ENCODE measurements at places on chromosomes 4 and X.
A peak's percentile ranks its signal among the peaks of the same experiment; 100 is the strongest.

DNA sequence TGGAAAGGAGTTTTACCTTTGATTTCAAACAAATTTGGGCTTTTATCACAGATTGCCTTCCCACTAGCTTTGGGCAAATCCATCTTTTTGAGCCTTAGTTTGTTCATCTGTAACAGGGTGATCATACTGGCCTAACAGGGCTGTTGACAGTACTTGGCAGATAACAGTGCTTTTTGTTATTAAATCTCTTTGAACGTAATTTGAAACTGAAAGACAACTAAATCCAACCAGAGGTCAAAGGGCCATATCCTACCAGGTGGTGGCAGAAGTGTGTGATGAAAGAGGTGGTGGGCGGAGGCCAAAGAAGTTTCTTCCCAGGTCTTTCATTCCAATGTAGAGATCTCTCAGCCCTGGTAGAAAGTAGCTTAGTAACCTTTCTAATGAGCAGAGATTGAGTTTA, 35.2 kb upstream of the TADA2B start:
- no peaks in the 10 kb centered on the region for H3K4me1 ChIP-seq
- DNase-seq: peak; percentile 12
- peaks cover 17% of the 10 kb centered on the region for H3K36me3 ChIP-seq
- H3K27ac ChIP-seq: no peak overlapping the region
- H3K27me3 ChIP-seq: no peaks in the 10 kb centered on the region
- no peak overlapping the region for H3K4me3 ChIP-seq

DNA sequence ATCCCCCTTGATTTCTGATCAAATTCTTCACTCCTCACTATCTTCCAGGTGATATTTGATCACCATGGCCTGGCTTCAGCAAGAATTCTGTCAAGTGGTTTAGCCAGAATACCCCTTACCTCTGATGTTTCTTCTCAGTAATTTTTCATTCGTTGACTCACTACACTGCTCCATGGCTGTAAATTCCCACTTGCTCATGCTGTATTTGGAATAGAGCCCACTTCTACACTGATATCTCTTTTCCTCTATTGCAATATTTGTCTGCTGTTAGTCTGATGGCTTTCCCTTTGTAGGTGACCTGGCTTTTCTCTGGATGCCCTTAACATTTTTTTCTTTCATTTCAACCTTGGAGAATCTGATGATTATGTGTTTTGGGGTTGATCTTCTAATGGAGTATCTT, 73.9 kb upstream of the DIPK2B start:
- H3K27me3 ChIP-seq: no peaks in the 10 kb centered on the region
- DNase-seq: no peak
- no peak overlapping the region for H3K4me3 ChIP-seq
- no peaks in the 10 kb centered on the region for H3K36me3 ChIP-seq
- H3K4me1 ChIP-seq: no peaks in the 10 kb centered on the region

- no peak overlapping the region for H3K27ac ChIP-seq
- no peak overlapping the region for H3K4me3 ChIP-seq
- no peaks in the 10 kb centered on the region for H3K4me1 ChIP-seq
- no peaks in the 10 kb centered on the region for H3K27me3 ChIP-seq
- no peak for DNase-seq
- H3K36me3 ChIP-seq: no peaks in the 10 kb centered on the region
These were observed 154.6 kb downstream of the ATOH1 start for GRCh38 chr4:93983140-93983539.

DNA sequence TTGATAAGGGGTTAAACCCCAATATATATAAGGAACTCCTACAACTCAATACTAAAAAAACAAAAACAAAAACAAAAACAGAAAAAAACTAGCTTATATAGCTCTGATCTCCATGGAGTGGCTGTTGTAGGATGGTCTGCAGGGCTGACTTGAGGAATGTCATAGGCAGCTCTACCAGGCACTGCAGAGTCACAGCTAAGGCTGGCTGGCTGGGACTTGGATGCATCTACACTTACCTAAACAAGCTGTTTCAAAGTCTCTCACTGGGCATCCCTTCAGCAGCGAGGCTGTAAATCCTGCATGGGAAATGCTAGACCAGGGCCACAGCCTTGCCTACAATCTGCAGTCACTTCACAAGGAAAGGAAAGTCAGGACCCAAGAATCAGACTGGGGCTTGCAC, 61.3 kb downstream of the HOPX start:
- H3K36me3 ChIP-seq: no peaks in the 10 kb centered on the region
- no peak for DNase-seq
- no peaks in the 10 kb centered on the region for H3K27me3 ChIP-seq
- no peaks in the 10 kb centered on the region for H3K4me1 ChIP-seq
- H3K27ac ChIP-seq: no peak overlapping the region

- no peaks in the 10 kb centered on the region for H3K4me1 ChIP-seq
- DNase-seq: no peak
- H3K27me3 ChIP-seq: no peaks in the 10 kb centered on the region
- H3K4me3 ChIP-seq: no peak overlapping the region
- no peak overlapping the region for H3K27ac ChIP-seq
These were observed 118.5 kb downstream of the VSIG4 start for GRCh38 chrX:65921363-65921762.

GRCh38 chrX:44744799-44745198, 99.0 kb upstream of the DUSP21 start:
- no peaks in the 10 kb centered on the region for H3K36me3 ChIP-seq
- no peak for DNase-seq
- H3K27ac ChIP-seq: no peak overlapping the region
- no peaks in the 10 kb centered on the region for H3K27me3 ChIP-seq
- H3K4me1 ChIP-seq: no peaks in the 10 kb centered on the region

DNA sequence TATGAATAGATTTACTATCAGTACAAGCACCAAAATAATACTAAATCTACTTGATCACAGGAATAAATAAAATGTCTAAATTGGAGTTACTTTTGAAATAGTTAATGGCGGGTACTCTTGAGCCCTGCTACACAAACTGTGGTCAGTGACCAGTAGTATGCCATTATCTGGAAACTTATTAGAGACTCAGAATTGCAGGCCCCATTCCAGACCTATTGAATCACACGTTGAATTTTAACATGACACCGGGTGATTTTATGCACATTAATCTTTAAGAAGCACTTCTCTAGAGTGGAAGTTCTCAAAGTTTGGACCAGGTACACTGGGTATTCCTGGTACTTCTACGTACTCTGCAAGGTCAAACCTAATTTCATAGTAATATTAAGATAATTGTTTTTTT, 660.0 kb upstream of the POU3F4 start:
- DNase-seq: no peak
- no peak overlapping the region for H3K27ac ChIP-seq
- H3K4me3 ChIP-seq: no peak overlapping the region
- no peaks in the 10 kb centered on the region for H3K36me3 ChIP-seq

GRCh38 chrX:42463706-42464490, 314.1 kb downstream of the PPP1R2C start:
- no peak for DNase-seq
- no peaks in the 10 kb centered on the region for H3K27me3 ChIP-seq
- H3K4me3 ChIP-seq: no peak overlapping the region
- no peaks in the 10 kb centered on the region for H3K4me1 ChIP-seq

- peaks cover 15% of the 10 kb centered on the region for H3K36me3 ChIP-seq
- no peak overlapping the region for H3K27ac ChIP-seq
- H3K4me1 ChIP-seq: no peaks in the 10 kb centered on the region
- H3K4me3 ChIP-seq: no peak overlapping the region
These were observed 2.7 kb downstream of the UTP14A start for GRCh38 chrX:129908636-129909035.

DNA sequence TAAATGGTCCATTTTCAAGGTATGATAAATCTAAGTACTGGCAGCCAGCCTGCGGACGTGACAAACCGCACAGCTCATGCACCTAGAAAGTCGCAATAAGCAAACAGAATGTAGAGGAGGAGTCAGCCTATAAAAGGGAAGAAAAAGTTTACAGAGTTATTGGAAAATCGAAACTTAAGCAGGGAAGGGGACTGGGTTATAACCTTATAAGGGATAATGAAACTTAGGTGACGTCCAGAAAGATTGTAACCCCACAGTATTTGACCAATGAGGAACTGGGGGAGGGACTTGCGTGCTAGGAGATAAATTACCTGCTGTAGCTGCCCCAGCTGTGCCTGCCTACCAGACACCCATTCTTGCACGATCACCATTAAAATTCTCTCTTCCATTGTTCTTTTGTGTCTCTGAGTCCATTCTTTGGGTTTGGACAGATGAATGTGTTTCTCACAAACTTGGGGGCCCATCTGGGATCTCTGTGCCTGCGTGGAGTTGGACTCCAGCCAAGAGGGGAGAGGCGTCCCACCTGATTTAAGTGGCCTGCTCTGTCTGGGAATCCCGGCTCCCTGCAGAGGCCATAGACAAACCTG, 61.0 kb downstream of the ZCCHC12 start:
- no peak overlapping the region for H3K27ac ChIP-seq
- no peak for DNase-seq
- no peaks in the 10 kb centered on the region for H3K27me3 ChIP-seq
- H3K36me3 ChIP-seq: no peaks in the 10 kb centered on the region
- H3K4me3 ChIP-seq: no peak overlapping the region
- H3K4me1 ChIP-seq: no peaks in the 10 kb centered on the region

GRCh38 chrX:128781506-128781905, 729.3 kb upstream of the ACTRT1 start:
- no peaks in the 10 kb centered on the region for H3K27me3 ChIP-seq
- H3K36me3 ChIP-seq: no peaks in the 10 kb centered on the region
- peak; percentile 12 for DNase-seq
- no peaks in the 10 kb centered on the region for H3K4me1 ChIP-seq

- no peak overlapping the region for H3K27ac ChIP-seq
- no peaks in the 10 kb centered on the region for H3K4me1 ChIP-seq
- no peak overlapping the region for H3K4me3 ChIP-seq
- H3K27me3 ChIP-seq: no peaks in the 10 kb centered on the region
- no peaks in the 10 kb centered on the region for H3K36me3 ChIP-seq
These were observed 45.0 kb downstream of the NHSL2 start for GRCh38 chrX:71955530-71956120.

- no peak overlapping the region for H3K4me3 ChIP-seq
- H3K27ac ChIP-seq: no peak overlapping the region
- H3K4me1 ChIP-seq: no peaks in the 10 kb centered on the region
- H3K36me3 ChIP-seq: no peaks in the 10 kb centered on the region
These were observed 232.9 kb downstream of the ARAP2 start for GRCh38 chr4:36011381-36011780.

GRCh38 chr4:145609481-145610427, 9.4 kb upstream of the MMAA start:
- H3K36me3 ChIP-seq: no peaks in the 10 kb centered on the region
- H3K4me3 ChIP-seq: no peak overlapping the region
- peaks cover 6% of the 10 kb centered on the region for H3K4me1 ChIP-seq
- DNase-seq: peak; percentile 80

DNA sequence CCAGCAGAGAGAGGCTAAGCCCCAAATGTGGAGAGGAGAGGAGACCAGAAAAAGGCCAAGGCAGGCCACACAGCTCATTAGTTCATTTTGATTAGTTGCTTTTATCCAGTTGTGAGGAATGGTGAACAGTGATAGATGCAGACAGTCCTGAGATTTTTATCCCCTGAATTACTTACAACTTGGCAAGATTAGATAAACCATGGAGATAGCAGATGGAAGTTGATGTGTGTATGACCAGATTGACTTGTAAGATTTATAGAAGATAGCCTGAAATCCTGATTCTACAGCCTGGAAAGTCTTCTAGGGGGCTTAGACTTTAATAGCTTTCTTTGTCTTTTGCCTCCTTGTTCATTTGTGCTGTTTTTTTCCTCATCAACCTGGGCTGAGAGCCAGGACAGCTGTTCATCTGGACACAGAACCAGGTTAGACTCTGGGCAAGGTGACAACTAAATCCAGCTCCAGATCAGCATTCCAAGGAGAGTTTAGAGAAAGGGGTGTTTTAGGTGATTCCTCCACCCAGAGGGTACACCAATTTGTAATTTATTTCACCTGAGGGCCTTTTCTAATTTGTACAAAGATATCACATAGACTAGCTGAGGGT, 215.5 kb downstream of the SPATA18 start:
- H3K36me3 ChIP-seq: no peaks in the 10 kb centered on the region
- H3K4me3 ChIP-seq: no peak overlapping the region
- no peaks in the 10 kb centered on the region for H3K27me3 ChIP-seq
- H3K4me1 ChIP-seq: no peaks in the 10 kb centered on the region

- no peaks in the 10 kb centered on the region for H3K27me3 ChIP-seq
- no peak overlapping the region for H3K4me3 ChIP-seq
- H3K36me3 ChIP-seq: no peaks in the 10 kb centered on the region
- no peak for DNase-seq
- H3K4me1 ChIP-seq: no peaks in the 10 kb centered on the region
These were observed 216.1 kb upstream of the TLL1 start for GRCh38 chr4:165656829-165657490.

DNA sequence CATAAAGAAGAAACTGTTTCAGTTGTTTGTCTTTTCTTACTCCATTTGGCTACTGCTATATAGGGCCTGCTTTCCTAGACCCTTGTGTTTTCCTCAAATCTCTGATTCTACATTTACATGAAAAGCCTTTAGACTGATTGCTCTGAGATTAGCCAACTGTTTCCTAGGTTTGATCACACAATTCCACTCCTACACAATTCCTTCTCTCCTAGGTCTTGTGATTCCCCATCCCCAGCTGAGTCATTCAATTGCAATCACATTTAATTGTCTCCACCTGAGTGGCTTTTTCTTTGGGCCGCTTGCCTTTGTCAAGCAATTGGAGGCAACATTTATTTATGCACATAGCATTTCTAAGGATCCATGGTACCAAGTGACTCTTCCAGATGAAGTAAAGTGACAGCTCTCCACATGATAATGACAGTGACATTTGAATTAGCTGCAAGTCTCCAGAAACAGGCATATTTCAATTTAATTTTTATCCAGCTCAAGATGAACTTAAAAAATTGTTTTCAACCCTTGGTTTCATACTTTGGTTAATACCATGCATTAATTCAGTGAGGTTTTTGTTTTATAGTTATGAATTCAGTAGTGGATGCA, 35.8 kb downstream of the ATXN3L start:
- no peaks in the 10 kb centered on the region for H3K36me3 ChIP-seq
- no peaks in the 10 kb centered on the region for H3K27me3 ChIP-seq
- no peak overlapping the region for H3K4me3 ChIP-seq
